ENCODE measurements at places on chromosomes 4 and X.

DNA sequence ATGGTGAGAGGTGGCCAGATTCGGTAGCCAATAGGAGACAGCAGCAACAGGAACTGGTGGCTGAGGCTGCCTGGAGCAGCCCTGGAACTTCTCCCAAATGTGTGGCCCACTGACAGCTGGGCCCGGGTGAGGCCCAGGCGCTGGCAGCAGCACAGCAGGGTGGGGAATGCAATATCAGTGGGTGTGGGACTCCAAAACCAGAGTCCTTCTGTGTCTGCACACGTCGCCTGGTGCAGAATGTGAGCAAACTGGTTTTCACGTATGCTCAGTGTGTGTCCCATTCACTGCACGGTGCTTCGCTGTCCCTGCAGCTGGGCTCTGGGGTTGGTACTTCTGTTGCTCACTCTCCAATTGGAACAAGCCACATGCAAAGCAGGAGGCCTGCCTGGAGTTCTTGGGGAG is 14.4 kb upstream of the CENPU start:
- no peak for DNase-seq

DNA sequence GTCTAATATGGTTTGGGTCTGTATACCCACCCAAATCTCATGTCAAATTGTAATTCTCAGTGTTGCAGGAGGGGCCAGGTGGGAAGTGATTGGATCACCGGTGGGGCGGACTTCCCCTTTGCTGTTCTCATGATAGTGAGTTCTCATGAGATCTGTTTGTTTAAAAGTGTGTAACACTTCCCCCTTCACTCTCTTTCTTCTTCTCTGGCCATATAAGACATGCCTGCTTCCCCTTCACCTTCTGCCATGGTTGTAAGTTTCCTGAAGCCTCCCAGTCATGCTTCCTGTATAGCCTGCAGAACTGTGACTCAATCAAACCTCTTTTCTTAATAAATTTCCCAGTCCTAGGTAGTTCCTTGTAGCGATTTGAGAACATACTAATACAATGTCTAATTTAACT is 19.7 kb upstream of the SCRG1 start:
- DNase-seq = no peak

DNA sequence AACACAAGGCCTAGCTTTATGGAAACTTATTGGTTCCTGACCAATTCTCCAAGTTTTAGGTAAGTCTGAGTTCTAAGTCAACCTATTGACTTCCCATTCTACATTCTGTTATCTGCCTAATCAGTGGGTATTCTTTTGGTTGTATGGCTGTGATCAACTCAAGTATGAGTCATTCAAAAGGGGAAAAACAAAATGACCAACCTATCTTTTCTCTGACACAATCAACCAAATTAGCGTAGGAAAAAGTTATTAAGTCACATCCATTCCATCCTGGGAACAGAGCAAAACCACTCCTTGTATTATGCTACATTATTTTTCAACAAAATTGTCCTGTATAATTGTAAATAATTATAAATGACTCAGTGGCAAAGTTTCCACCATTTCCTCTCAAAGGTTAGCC is 136.2 kb downstream of the SHROOM4 start:
- no peak for DNase-seq

DNA sequence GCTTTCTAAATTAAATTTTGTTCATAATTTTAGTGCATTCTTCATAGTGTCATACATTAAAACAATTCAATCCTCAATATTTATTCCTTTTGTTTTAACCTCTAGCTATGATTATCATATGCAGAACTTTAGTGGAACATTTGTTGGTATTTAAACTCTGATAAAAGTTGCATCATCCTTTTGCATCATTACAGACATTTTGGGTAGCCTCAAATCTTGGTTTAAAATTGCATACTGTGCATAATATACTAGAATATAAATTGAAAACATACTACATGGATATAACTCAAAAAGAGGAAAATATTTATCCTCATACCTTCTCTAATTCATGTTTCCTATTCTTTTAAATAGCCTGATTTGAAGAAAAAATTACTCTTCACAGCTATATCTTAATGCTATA is 97.3 kb upstream of the NAP1L5 start:
- no peak for DNase-seq

DNA sequence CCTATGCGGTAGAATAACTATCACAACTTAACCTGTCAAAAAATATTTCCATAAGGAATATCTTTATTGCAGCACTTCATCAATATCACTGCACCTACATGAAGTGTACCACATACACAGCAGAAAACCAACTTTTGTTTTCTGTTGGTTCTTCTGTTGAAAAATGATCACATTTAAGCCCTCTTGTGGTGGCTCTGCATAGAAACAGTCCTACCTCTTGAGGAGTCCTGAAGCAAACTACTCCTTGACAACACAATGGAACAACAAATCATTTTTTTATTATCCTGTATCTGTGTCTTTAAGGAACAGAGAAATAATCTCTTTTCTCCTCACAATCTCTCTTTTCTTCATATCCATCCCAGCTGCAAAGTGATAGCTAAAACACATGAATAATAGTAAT is 39.8 kb upstream of the ATOH1 start:
- no peak for DNase-seq

GRCh38 chr4:2042204-2042946 is 16.8 kb upstream of the NAT8L start:
- DNase-seq = no peak

GRCh38 chr4:176425035-176425434 is 105.3 kb downstream of the SPCS3 start:
- DNase-seq = no peak

DNA sequence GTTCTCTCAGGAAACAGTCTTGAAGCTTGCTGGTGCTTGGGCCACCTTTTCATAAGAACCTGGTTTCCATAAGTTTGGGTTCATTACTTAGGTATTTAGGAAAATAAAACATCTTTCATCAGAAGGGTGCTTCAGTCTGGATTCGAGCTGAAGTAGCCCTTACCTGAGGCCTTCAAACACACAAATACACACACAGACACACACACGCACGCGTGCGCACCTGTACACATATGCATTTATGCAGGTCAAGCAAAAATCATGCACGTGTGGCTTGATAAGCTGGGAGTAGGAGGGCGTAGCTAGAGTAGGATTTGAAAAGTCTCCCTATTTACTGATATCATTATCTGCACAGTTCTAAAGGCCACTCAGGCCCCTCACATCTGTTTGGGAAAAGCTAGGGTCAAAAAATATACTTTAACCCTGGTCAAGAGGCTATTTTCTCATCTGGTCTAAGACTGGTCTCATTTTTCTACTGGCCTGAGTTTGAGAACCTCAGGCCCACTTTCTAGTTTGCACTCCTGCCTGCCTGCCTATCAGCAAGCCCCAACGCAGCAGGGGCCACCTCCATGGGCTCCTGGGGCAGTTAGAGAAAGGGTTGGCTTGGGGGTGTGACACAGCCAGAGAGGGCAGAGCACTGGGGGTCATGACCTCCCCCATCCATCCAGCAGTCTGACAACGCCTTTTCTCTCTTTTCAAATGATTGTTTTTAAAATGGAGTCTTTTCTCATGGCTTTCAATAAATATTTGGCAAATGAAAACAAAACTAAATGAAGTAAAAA is 64.3 kb downstream of the RASL11B start:
- no peak for DNase-seq

- DNase-seq = no peak
These were observed 55.3 kb downstream of the ANAPC10 start for GRCh38 chr4:145042601-145043285.

- DNase-seq = no peak
These were observed 10.4 kb downstream of the RELL1 start for GRCh38 chr4:37675587-37676290.

- no peak for DNase-seq
These were observed 291.6 kb upstream of the HS3ST1 start for GRCh38 chr4:11720292-11720691.

GRCh38 chrX:13341491-13342101 is 21.7 kb upstream of the ATXN3L start:
- no peak for DNase-seq

- DNase-seq = no peak
These were observed 38.5 kb downstream of the ZCCHC12 start for GRCh38 chrX:118862091-118862490.

DNA sequence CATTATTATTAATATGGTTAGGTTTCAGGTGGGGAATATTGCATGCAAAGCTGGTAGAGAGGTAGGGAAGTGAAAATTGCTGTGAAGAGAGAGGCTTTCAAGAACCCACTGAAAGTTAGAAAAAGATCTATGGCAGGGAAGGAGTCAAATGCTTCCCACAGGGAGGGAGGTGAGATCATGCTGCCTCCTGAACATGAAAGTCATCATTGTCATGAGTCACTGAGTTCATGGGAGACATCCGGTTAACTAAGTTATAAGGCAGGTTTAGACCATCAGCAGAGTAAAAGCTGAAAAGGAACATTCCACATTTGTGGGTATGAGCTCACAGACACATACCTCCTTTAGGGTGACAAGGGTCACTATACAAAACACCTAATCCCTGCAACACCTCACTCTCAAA is 16.2 kb downstream of the GATB start:
- no peak for DNase-seq

DNA sequence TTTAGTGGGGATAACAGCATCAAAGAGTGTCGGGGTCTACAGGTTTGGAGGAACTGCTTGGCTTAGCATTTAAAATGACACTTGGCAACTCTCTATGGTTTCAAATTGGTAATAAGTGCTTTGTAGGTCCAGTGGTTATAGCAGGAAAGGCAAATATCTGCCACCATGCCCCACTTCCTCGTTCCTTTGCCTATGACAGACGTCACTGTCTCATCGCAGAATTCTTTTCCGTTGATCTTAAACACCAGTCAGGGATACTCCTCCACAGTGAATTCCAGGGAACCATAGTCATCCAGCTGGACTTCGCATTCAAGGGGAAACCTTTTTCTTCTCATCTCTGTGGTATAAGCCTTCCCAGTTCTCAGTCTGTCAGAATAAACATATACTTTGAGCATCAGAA is 319.1 kb downstream of the GPAT3 start:
- no peak for DNase-seq

DNA sequence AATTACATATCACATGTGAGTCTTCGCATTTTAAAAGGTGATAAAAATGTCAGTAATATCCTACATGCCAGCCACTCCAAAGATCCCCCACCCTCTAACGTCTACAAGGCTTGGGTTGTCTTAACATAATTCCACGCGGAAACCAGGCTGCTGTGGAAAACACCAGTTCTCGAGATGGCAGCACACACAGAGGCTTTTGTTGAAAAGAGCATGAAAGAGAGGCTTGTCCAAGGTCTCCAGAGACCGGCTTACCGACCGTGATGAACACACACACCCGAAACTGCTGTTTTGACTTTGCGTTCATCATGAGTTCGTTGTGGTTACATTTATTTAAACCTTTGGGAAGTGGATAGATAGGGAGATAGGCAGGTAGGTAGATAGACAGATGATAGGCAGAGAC is 87.9 kb downstream of the CRLF2 start:
- no peak for DNase-seq

- DNase-seq = no peak
These were observed 361.1 kb downstream of the TRAM1L1 start for GRCh38 chr4:116724249-116724648.

GRCh38 chr4:183422962-183423631 is 21.3 kb upstream of the CDKN2AIP start:
- DNase-seq = no peak

DNA sequence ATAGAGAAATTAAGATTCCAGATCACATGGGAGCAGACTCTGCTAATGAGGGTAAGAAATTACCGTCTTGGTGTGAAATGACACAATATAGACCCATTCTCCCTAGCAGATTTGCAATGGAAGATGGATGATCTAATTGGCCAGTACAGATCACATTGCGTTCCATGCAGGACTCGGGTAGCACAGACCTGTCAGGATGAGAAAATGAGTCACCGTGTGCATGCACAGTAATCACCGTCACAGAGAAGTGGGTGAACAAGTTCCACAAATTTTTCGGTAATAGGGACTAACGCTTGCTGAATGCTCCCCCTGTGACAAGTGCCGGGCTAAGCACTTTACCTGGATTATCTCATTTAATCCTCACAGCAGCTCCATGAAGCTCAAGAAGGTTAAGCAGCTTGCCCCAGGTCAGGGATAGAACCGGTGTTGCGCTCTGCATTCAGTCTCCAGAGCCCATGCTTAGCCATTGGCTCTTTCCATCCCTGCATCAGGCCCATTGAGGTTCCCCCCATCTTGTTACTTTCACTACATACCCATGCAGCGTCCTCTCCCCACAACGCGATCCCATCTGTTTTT is 375.6 kb downstream of the FBXW7 start:
- no peak for DNase-seq

DNA sequence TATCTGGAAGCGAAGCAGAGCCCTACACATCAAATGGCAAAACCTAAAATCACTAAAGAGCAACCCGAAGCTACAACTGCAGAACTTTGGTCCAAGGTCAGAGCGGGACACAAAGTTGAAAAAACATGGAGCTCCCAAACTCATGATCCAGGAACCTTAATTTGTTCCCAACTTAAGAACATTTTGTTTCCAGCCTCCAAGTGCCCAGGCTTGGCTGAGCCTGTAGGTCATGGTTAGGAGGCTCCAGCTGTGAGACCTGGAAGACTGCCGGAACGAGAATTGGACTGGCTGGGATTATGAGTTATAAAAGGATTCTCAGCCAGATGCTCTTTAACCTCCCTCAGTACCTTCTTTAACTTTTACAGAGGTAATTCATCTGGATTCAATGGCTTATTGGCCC is 349.1 kb upstream of the DDX53 start:
- DNase-seq = no peak

DNA sequence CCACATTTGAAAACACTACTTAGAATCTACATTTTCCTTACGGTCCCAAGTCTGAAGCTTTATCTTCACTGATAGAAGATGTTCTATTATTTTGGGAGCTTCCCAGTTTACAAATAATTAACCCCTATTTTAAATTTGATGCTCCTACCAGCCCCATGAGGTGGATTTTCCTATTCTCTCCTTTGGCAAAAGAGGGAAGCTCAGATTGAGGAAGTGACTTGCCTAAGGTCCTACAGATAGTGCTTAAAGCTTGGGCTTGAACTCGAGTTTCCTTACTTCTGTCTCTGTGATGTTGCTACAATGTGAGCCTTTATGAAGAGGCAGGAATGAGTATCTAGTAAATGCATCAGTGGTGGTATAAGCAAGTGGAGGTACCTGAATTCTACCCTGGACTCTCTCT is 27.5 kb downstream of the HEPH start:
- no peak for DNase-seq

GRCh38 chr4:130659320-130659719 is 1563.4 kb downstream of the C4orf33 start:
- no peak for DNase-seq

GRCh38 chrX:134661295-134661694 is 3.0 kb upstream of the PLAC1 start:
- no peak for DNase-seq

DNA sequence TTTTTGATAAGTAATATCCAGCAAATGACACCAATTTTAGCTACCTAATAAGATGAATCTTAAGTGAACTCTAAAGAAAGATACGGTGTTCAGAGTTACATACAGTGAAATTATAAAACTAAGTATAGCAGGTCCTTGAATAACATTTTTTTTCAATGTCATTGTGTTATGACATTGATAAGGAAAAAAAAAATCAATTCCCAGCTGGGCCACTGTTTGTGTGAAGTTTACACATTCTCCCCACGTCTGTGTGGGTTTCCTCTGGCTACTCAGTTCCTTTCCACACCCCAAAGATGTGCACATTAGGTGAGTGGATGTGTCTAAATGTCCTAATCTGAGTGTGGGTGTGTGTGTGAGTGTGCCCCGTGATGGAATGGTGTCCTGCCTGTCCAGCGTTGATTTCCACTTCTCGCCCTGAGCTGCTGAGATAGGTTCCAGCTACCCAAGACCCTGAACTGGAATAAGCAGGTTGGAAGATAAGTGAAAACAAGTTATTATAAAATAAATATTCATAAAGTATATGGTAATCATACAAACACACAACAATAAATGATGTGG is 31.2 kb upstream of the PPM1K start:
- no peak for DNase-seq

GRCh38 chr4:47827343-47828047 is 10.4 kb downstream of the CORIN start:
- DNase-seq = no peak
